Heart left ventricle (tissue), 16 donors: ENCODE measurements at places on chromosomes 11 and 22. TPM values are rescaled to one million over a fixed set of nuclear protein-coding genes. Genes with fewer than 3 reads are reported as not detected.

GRCh38 chr22:29202212-29203192 is 3.2 kb upstream of the EMID1 start:
- DNase-seq = peak; percentile 85

DNA sequence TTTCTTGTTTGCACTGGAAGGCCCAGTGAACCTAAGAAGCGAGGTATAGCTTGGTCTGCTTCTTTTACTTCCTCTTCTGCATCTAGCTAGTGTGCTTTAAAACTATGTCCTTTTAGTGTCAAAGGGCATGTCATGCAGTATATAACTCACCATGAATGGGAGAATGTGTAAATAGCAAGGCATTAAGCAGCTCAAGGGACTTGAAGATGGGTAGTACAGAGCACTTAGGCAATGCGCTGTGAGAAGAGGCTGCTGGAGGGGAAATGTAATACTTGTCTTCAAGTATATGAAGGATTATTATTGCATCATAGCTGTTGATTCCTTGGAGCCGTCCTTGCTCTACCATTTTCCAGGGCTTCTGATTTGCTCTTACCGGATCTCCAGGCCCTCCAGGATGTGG is 7.6 kb downstream of the MAML2 start:
- no peak for DNase-seq

The OR8G1 gene
- not detected for polyA plus RNA-seq

The HBB gene
- polyA plus RNA-seq = 1.1 TPM

The XPNPEP3 gene
- polyA plus RNA-seq = 6.8 TPM

The NUP98 gene
- 13.2 TPM for polyA plus RNA-seq

The TUB gene
- polyA plus RNA-seq = 4.7 TPM

GRCh38 chr22:47569389-47570299 is 807.2 kb downstream of the TBC1D22A start:
- no peak for DNase-seq

DNA sequence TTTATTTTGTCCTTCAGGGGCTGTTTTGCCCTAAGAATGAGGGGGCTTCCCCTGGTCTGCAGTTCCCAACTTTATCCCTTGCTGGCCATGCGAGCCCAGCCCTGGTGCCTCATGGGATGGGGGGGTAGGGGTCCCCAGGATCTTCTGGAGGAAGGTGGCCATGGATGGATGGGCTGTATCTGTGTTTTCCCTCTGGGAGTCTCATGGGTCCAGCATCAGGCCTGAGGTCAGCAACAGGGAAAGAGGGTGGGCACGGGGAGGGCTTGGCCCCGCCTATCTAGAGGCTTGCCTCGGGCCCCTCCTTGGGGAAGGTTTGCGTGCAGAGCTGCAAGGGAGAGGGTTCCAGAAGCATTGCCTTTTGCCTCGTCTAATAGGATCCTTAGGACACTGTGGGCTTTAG is 10.8 kb upstream of the ADORA2A start:
- no peak for DNase-seq

DNA sequence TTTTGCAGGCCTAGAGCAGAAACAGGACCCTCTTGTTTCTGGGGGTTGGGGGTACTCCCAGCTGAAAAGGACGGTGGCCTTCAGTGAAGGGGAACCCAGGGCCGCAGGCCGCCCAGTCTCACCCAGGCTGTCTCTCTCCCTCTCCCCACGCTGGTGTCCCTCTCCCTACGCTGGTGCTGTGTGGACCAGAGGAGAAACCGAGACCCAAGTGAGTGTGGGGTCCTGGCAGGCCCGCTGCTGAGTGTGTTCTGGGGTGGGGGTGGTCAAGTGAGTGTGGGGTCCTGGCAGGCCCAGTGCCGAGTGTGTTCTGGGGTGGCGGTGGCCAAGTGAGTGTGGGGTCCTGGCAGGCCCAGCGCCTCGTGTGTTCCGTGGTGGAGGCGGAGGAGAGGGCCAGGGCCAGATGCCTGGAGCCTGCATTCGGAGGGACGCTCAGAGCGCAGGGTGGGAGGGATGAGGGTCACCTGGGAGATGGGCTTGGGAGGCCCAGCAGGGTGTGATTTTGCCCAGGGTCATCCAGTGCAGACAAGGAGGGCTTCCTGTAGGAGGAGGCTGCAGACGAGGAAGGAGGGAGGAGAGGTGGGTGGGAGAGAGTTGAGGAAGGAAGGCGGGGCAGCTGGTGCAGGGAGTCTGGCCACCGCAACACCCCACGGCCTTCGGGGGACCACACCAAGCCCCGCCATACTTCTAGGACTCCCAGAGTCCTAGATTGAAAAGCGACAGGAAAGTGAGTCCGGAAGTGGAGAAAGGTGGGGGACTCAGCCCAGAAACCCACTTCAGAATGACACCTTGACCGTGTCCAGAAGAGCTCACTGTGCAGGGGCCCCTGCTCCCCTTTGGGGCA is 10.3 kb downstream of the TNNT3 start:
- DNase-seq = peak; percentile 25

The GGT5 gene
- 30.9 TPM for polyA plus RNA-seq

DNA sequence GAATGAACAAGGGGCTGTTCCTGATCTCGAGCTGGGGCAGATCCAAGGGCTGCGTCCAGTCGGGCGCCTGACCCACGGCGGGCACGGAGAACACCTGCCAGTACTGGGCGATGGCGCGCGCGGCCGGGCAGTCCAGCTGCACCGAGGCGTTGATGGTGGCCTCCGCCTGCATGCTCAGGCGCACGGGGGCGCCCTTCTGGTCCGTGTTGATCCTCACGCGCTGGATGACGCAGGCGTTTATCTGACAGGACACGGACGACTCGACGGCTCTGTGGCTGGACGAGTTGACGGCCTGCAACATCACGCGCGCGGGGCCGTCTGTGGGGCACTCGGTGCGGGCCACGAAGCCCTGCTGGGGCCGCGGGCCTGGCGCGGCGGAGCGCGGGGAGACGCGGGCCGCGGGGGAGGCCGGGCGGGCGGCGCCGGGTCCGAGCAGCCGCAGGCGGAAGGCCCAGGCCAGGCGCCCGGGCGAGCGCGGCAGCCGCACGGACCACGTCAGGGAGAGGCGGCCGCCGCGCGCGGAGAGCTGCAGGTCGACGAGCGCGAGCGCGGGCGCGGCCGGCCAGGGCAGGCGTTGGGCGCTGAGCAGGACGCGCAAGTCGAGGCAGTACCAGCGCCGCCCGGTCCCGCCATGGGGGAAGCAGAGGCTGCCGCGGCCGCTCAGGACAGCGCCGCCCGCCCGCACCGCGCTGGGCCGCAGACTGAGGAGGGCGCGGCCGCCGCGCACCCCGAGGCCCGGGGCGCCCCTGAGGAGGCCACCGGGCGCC is 511 bp downstream of the PKDREJ start:
- peak; percentile 81 for DNase-seq

The INPP5J gene
- polyA plus RNA-seq = 9.7 TPM

GRCh38 chr22:46851941-46852340 is 89.5 kb downstream of the TBC1D22A start:
- DNase-seq = no peak

DNA sequence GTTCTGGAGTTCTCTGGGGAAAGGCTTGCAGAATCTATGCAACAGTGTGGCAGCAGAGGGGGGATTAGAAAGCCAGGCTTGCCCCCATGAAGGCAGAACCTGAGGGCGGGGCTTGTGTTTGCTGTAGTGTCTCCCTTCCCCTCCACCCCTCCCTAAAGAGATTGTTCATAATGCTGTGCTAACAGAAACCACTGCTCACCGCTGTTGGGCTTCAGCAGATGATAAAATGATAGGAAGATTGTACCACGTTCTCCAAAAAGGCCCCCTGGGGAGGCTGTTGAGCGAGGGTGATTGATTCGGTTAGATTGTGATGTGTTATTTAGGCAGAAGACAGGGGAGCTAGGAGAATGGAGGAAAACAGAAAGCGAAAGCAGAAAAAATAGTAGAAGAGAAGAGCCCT is 215.2 kb upstream of the NCAM1 start:
- DNase-seq = no peak

DNA sequence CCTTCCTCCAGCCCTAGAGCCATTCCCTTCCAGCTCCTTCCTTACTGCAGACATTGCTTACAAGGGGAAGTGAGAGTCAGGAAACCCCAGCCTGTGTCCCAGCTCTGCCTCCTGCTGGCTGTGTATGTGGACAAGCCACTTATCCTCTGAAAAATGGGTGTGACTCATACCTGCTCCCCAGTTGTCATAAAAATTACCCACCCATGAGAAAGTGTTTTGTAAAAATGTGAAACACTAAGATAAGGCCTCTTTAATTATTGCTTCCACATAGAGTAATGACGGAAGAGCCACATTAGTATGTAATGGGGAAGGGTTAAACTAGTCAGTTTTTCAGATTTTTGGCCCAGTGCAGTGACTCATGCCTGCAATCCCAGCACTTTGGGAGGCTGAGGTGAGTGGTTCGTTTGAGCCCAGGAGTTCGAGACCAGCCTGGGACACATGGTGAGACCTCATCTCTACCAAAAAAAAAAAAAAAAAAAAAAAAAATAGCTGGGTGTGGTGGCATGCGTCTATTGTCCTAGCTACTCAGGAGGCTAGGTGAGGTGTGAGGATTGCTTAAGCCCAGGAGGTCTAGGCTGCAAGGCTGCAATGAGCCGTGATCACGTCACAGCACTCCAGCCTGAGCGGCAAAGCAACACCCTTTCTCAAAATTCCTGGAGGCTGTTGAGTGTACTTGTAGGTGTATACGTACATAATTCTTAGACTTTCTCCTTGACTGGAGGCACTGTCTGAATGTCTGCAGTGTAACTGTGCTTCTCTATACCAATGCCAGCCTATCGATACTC is 84.9 kb downstream of the CTTN start:
- DNase-seq = peak; percentile 54

The HMOX1 gene
- 4.8 TPM for polyA plus RNA-seq
